GM23338 (cell line): ENCODE measurements at places on chromosomes 6 and 20.

DNA sequence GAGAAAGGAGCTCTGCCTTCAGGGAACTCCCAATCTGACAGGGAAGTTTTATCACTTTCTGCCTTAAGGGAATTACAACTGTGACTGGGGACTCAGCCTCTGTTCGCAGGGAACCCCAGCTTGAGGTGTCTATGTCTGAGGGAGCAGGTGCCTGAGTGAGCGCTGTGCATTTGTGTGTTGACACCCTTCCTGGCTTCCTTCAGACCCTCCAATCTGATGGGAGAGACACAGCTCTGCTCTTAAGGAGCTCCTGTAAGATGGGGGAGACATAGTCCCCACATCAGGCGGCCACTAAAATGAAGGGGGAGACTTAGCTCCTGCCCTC, 62.3 kb downstream of the MRPL14 start:
- no peak for DNase-seq

DNA sequence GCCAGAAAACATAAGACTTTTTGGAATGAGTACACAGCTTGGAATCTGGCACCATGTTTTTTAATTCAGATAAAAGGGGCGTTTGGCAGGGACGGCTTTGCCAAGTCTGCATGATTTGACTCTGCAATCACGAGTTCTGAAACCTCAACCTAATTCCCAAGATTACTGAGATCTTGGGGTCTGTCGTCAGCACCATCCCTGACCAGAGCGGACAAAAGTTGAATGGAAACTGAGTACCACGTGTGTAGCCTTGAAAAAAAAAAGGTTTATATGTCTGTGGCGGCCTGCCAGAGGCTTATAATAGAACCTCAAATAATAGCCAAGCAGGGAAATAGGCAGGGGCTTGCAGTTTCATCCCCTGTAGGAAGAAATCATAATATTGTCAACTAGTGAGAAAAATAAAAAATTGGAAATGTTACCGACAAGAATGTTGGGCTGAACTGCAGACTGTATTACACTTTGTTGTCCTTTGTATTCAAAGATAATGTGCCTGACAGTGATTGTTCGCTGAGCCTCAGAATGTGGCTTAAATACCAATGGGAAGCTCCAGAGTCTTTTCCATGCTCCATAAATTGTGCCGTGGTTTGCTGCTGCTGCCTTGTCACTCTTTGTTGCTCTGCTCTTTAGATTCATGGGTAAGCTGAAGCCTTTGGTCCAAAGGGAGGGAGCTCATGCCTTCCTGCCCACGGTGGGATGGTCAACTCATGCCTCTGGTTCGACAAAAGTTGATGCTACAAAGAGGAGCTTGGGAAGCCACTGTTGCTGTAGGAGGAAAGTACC, 118.8 kb upstream of the ARID1B start:
- no peak for DNase-seq

GRCh38 chr20:46023148-46023484, 5.9 kb upstream of the SLC12A5 start:
- DNase-seq: no peak

DNA sequence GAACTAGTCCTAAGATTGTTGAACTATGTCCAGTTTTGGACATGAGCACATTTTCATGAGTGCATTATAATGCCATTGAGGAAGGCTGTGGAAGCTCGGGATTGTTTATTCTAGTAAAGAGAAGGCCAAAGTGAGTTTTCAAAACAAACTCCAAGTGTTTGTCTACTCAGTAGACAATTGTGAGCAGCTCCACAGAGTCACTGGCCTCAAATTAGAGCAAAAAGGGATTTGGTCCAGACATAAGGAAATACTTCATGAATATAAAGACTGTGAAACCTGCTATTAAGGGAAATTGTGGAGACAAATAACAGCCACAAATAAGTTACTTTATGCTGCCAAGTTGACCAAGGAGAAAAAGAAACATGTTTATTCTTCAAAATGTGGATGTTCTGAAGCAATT, 42.6 kb upstream of the PREP start:
- no peak for DNase-seq

DNA sequence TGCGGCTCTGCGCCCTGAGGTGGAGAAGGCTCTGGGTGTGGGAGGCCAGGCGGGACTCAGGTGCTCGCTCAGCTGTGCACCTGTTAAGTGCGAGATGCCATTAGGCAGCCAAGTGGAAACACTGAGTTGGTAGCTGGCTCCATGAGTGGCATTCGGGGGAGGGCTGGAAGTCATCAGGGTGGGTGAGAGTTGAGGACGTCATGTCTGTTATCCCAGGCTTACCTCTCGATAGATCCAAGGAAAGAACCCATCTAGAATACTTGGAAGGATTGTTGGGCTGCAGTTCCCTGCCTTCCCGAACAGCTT, 41.3 kb downstream of the TAF8 start:
- no peak for DNase-seq

- no peak for DNase-seq
These were observed 16.6 kb upstream of the PRDM13 start for GRCh38 chr6:99589907-99590493.

DNA sequence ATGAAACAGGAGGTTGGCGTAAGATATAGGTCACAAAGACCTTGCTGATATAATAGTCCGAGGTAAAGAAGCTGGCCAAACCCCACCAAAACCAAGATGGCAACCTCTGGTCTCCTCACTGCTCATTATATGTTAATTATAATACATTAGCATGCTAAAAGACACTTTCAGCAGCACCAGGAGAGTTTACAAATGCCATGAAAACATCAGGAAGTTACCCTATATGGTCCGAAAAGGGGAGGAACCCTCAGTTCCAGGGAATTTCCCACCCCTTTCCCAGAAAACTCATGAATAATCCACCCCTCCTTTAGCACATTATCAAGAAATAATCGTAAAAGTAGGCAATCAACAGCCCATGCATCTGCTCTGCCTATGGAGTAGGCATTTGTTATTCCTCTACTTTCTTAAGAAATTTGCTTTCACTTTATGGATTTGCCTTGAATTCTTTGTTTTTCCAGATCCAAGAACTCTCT, 923.4 kb downstream of the QKI start:
- no peak for DNase-seq
